Hippocampal formation (tissue), 2 donors: ENCODE measurements at places on chromosomes 13 and 19.

- DNase-seq = no peak
These were observed 38.0 kb downstream of the FAM124A start for GRCh38 chr13:51260154-51260553.

DNA sequence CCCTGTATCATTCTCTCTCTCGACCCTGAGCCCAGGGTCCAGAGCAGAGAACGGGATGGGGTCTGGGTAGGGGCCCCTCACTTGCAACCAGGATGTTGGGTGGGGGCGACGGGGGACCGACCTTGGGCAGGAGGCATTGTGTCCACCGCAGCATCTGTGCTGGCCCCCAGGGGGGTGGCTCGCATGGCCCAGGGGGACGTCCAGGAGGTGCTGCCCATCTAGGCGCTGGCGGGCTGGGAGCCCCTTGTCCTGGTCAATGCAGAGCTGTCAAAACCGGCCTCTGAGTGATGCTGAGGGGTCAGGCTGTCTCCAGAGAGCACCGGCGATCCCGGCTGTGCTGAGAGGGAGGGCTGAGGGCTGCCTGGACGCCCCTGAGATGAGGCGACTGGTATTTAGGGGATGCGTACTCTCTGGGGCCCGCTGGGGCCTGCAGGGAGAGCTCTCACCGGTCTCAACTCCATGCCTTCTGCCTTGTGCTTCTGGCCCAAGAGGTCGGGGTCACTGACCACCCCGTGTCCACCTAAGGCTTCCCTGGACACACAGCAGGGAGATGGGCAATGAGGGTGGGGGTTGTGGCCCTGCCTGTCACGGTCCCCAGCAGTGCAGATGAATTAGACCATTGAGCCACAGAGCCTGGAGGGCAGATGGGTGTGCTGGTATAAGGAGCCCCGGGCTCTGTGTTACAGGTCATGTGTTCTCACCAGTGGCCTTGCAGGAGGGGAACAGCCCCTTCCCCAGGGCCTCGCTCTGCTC, 8.6 kb downstream of the RPS9 start:
- no peak for DNase-seq

GRCh38 chr13:63408331-63409189, 1992.9 kb upstream of the PCDH20 start:
- no peak for DNase-seq

DNA sequence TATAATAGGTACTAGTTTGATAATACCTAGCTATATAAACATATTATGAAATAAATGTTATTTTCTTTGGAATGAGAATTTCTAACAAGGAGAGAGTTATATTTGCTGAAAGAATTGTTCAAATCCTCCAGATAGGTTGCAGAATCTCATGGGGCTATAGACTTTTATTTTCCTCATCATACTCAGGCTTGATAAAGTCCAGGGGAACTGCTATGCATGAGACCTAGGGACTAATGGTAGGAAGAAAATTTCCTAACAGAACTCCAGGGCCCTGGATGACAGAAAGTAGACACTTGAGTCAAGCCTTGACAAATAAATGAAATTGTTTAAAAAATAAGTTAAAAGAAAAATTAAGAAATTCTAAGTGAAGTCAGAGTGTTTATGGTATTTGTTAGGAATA, 138.5 kb upstream of the DACH1 start:
- DNase-seq = no peak

DNA sequence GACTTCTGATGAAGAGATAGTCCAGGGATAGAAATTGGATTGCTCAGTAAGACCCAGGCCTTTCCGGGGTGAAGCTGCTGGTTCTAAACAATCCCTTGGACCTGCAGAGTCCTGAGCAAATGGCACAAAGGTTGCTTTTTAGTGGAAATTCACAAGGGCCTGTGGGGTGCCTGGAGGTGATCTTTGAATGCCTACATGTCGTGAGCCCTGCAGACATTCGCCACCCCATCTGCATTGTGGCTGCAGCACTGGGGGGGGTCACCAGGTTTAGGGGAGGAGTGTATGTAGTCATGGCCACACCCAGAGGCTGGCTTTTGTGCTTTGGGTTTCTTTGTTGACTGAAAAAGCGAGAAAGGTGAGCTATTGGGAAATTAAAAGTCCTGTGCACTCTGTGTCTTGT, 41.4 kb downstream of the SLC7A9 start:
- no peak for DNase-seq

- DNase-seq = no peak
These were observed 17.5 kb downstream of the MIPEP start for GRCh38 chr13:23871616-23872220.

DNA sequence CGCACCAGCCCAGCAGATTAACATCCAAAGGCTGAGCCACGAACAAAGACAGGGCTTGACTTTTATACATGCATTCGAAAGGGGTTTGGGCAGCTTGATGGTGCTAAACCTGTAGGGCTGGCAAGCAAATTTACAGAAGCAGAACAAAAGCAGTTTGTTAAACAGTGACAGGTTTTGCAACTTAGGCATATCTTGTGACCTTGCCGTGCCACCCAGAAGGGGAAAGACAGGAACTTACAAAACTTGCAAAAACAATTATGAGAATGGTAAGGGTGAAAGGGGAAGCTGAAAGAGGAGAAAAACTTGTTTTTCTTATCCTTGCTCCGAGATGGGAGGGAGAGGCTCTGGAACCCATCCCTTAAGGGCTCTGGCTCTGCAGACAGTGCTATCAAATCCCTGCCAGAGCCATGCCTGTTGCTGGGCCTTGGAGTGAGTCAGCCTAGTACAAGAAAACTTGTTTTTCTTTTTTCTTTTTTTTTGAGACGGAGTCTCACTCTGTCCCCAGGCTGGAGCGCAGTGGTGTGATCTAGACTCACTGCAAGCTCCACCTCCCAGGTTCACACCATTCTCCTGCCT, 1325.2 kb upstream of the PRR20A start:
- no peak for DNase-seq
